Omental fat pad (tissue), 4 donors: ENCODE measurements at places on chromosomes 4 and X. TPM values are rescaled to one million over a fixed set of nuclear protein-coding genes. Genes with fewer than 3 reads are reported as not detected.

The ABLIM2 gene
- 10.1 TPM for total RNA-seq

GRCh38 chr4:20017070-20017776, 234.5 kb upstream of the SLIT2 start:
- DNase-seq, result no peak

The PDLIM3 gene
- 73.1 TPM for total RNA-seq

The ERAS gene
- not detected for total RNA-seq

The UTP14A gene
- 12.5 TPM for total RNA-seq

The PABPC5 gene
- 0.60 TPM for total RNA-seq

The SLC9B1 gene
- total RNA-seq, result 0.72 TPM
